AG04450 (cell line): ENCODE measurements at places on chromosomes 1 and 21. TPM values are rescaled to one million over a fixed set of nuclear protein-coding genes. Genes with fewer than 3 reads are reported as not detected.

Gene PLA2G2A
- not detected in 2 replicates for polyA plus RNA-seq

GRCh38 chr1:159829822-159830465 is 3.3 kb downstream of the SLAMF8 start:
- DNase-seq, result peak; percentile 26

GRCh38 chr1:9196129-9197040 is 38.2 kb upstream of the H6PD start:
- peak; percentile 57 for DNase-seq

DNA sequence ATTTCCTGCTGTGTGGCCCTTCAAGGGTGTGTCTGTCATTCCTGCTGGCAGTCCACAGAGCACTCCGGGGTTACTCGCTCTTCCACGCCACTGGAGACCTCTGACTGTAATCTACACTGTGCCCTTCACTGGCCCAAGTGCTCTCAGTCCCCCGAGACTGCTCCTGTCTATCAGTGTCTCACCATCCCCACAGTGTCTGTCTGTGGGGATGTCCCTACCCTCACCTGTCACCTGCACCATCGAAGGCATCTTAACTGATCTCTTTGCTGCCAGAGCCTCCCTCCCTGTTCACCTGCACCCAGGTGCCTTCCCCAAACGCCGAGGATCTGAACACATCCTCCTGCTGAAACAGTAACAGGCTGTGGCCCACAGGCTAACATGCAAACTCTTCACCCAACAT is 136.7 kb downstream of the MATN1 start:
- no peak for DNase-seq

Gene RNPEP
- polyA plus RNA-seq, result 86.8 and 89.0 TPM in 2 replicates

- DNase-seq, result no peak
Observed at GRCh38 chr1:38793299-38793698, 66.3 kb downstream of the RRAGC start.

- DNase-seq, result no peak
Observed at GRCh38 chr1:231890791-231891190, 264.2 kb downstream of the DISC1 start.

DNA sequence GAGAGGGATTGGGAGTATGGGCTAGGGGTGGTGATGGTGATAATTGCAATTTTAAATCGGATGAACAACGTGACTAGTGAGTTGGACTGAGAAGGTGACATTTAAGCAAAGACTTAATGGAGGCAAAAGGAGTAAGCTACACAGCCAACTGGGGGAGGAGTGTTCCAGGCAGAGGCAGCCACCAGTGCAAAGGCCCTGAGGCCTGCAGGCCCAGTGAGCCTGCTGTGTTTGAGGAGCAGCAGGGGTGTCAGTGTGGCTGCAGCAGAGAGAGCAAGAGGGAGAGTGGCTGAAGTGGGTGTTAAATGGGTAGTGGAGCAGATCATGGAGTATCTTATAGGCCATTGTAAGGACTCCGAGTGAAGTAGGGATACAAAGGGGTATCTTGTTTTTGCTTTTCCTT is 18.8 kb downstream of the MYOG start:
- no peak for DNase-seq

DNA sequence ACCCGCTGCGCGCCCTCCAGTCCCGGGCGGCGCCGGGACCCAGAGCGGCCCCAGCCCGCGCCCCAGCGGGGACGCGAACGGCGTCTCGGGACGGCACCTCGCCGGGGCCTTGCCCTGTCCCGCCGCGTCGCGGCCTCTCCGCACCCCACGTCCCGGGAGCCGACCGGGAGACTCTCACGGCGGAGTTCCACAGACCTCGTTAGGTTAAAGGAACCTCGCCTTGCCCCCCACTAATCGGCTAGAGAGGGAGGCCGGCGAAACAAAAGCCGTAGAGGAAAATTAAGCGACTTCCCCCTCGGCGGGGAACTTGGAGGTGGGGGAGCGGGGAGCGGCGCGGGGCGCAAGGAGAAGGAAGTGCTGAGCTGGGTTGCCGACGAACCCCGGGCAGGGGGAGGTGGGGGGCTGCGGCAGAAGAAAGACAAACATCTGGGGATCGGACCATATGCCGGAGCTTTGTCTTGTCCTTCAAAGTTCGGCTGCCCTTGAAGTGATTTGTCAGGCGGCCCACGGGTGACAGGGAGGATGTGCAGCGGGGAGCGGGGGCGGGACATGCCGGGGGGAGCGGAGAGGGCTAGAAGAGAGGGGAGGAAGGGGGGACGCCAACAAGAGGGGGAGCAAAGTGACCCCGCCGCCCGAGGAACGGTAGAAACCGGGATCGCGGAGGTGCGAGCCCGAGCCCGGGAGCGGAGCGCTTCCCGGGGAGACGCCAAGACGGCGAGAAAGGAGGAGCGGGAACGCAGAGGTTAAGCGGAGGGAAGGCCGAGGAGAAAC is 120.0 kb upstream of the RRP15 start:
- DNase-seq, result no peak

Gene C1orf141
- polyA plus RNA-seq, result not detected in 2 replicates

Gene PTPRC
- polyA plus RNA-seq, result 0.05 TPM in 1 of 2 replicates, not detected in the other

- DNase-seq, result no peak
Observed at GRCh38 chr1:197567442-197567841, 207.8 kb downstream of the DENND1B start.

- DNase-seq, result no peak
Observed at GRCh38 chr1:154623358-154623757, 15.4 kb upstream of the ADAR start.

DNA sequence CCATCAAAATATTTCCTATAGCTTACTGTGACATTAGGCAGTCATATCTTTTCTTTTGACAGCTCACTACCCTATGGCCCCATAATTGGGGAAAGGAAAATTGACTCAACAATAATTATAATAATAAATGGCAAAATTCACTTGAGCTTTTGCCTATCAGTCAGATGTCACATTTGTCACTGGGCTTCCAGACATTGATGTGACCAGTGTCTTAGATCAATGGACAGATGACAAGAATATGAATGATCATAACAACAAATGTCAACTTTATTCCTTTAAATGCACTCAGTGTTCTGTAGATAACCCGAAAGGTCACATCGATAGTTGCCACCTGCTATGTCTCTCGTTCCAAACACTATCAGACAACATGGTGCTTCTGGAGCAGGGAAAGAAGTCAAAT is 266.7 kb downstream of the GPATCH2 start:
- DNase-seq, result no peak

Gene CITED4
- 0.53 and 0.98 TPM in 2 replicates for polyA plus RNA-seq

GRCh38 chr1:32538887-32539583 is at the start of gene ZBTB8A:
Gene ZBTB8A, plus strand, starts transcription at chr1:32539427. Its CDS starts 53,505 bp downstream, at chr1:32592932.
- DNase-seq, result no peak

Gene NTMT2
- not detected in 2 replicates for polyA plus RNA-seq

DNA sequence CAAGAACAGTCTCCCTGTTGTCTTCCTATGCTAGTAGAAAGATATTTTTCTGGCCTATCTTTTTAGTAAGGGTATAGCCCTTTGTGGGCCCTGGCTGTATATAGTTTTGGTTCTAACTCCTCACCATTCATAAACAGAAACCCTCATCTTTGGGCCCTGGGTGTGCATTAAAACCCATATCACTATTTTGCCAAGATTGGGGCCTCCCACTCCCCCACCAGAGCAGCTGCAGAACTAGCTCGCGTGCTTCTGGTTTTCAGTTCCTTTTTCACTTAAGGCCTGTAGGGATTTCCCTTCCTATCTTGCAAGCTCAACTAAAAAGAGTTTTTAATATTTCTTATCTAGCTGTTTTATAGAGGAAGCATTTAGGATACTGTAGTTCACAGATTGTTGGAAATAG is 106.4 kb downstream of the RGL1 start:
- no peak for DNase-seq

GRCh38 chr21:42980312-42981213 is 6.2 kb downstream of the PKNOX1 start:
- no peak for DNase-seq
